NCI-H1417 treated with DMSO at 0.1 percent for 48 hours (cell line): ENCODE measurements at places on chromosomes 16 and 17.

DNA sequence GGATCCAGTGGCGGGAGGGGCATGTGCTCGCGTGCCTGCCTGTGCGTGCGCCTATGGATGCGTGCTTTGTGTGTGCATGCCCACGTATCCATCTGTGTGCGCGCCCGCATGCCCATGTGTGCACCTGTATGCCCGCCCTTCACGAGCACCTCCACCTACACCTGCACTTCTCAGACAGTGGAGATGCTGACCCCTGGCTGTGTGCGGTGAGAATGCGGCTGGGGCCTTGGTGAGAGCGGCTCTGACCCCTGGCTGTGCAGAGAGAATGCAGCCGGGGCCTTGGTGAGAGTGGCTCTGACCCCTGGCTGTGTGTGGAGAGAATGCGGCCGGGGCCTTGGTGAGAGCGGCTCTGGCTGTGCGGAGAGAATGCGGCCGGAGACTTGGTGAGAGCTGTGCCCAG, 33.9 kb downstream of the AXIN1 start:
- no peak for DNase-seq

- no peak for DNase-seq
These were observed 16.1 kb downstream of the ABCA3 start for GRCh38 chr16:2324296-2324859.

DNA sequence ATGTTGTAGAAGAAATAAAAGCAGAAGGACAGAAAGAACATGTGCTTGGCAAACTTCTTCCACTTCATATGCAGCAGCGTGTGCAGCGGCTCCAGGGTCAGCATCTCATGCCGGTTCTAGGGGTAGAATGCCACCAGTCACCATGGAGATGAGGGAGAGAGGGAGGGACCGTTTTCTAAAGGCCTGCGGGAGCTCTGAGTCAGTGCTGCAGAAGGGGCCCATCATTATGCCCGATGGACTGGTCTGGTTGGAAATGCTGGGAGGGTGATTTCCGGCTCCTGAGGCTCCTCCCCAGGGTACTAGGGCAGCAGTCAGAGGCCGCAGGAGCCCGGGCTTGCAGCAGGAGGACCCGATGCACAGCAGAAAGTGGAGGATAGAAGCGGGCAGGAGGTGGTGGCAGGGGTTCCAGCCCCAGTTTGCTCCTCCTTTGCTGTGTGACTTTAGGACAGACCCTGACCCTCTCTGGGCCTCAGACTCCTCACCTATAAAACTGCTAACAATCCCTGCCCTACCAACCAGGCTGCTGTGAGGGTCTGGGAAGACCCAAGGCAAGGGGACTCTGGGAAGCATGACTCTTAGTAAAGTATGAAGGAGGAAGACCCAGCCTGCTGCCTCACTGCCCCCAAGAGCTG, 28.6 kb downstream of the TRPV3 start:
- DNase-seq: no peak

- DNase-seq: no peak
These were observed 19.9 kb downstream of the COTL1 start for GRCh38 chr16:84597931-84598351.
